Progenitor cell of endocrine pancreas (in vitro differentiated cells): ENCODE measurements at places on chromosomes 12 and 14.

GRCh38 chr14:102182190-102182589 is 42.5 kb downstream of the WDR20 start:
- H3K4me3 ChIP-seq = no peak overlapping the region
- H3K27ac ChIP-seq = no peak overlapping the region
- H3K4me1 ChIP-seq = peaks cover 24% of the 10 kb centered on the region
- no peaks in the 10 kb centered on the region for H3K36me3 ChIP-seq

- peaks cover 95% of the 10 kb centered on the region for H3K27me3 ChIP-seq
- H3K36me3 ChIP-seq = peaks cover 1% of the 10 kb centered on the region
- peaks cover 2% of the 10 kb centered on the region for H3K4me1 ChIP-seq
- no peak overlapping the region for H3K4me3 ChIP-seq
Observed at GRCh38 chr14:28782301-28782700, 15.7 kb downstream of the FOXG1 start.

DNA sequence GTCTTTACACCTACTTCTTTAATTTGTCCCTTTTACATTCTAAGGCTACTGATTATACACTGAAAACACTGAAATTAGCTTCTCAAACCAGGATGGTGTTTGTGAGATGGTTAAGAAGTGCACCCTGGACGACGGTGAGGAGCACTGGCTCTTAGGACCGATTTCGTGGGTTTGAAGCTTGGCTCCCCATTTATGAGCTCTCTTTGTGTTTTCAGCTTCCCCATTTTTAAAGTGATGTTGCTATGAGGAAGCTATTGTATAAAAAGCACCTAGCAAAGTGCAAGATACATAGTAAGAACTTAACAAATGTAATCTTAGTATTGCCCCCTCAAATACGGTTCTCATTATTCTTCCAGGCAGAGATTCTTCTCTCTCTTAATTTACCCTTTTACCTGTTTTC is 4.7 kb downstream of the NFYB start:
- DNase-seq = no peak
- no peak overlapping the region for H3K27ac ChIP-seq
- peaks cover 7% of the 10 kb centered on the region for H3K36me3 ChIP-seq
- no peak overlapping the region for H3K4me3 ChIP-seq
- peaks cover 30% of the 10 kb centered on the region for H3K4me1 ChIP-seq

- DNase-seq = no peak
- no peak overlapping the region for H3K27ac ChIP-seq
- H3K27me3 ChIP-seq = no peaks in the 10 kb centered on the region
- H3K4me1 ChIP-seq = peaks cover 8% of the 10 kb centered on the region
Observed at GRCh38 chr12:124940143-124940392, 25.6 kb upstream of the UBC start.

DNA sequence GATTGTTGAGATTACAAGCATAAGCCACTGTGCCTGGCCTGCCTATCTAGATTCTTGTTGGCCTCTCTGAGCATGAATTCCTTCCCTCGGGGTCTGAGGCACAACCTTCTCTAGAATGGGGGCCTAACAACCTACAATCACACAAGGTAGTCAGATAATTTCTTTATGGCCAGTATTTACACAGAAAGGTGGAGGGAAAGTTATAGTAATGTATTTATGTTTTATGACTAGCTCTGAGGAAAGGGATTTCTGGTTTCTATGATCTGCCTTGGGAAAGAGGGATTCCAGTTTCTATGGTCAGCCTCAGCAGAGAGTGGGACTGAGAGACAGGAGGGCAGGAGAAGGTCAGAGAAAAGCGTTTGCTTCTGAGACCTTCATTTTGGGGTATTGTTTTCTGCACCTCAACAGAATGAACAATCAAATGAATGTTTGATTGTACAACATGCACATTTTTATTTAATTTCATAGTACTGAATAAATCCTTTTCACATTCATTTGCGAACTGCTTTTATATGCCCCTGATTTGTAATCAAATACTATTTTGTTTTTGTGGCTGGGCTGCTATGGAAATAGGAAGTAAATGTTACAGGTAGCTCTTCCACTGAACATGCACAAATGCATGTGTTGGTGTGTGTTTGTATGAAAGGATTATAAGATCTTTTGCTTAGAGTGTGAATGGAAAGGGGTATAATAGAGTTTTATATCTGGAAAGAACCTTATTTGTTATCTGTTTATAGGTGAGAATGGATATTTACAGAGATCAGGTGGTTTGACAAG is 499.7 kb upstream of the RGS6 start:
- no peak for DNase-seq
- peak overlapping the region; percentile 54 for H3K27ac ChIP-seq
- peaks cover 3% of the 10 kb centered on the region for H3K4me1 ChIP-seq
- H3K4me3 ChIP-seq = no peak overlapping the region

- no peak for DNase-seq
- H3K27ac ChIP-seq = no peak overlapping the region
- H3K27me3 ChIP-seq = peaks cover 3% of the 10 kb centered on the region
Observed at GRCh38 chr12:98185606-98186005, 329.8 kb upstream of the TMPO start.

DNA sequence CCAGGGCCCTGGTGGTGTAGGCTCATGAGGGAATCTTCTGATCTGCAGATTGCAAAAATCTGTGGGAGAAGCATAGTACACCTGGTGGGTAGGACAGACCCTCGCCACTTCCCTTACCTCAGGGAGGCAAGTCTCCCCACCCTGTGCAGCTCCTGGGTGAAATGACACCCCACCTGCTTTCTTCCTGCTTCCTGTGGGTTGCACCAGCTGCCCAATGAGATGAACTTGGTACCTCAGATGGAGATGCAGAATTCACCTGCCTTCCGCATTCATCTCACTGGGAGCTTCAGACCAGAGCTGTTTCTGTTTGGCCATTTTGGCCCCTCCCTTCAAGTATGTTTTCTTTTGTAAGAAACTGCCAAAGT is 4.7 kb downstream of the CLEC2D start:
- peaks cover 38% of the 10 kb centered on the region for H3K36me3 ChIP-seq
- H3K27ac ChIP-seq = no peak overlapping the region
- H3K27me3 ChIP-seq = no peaks in the 10 kb centered on the region
